Pulmonary artery endothelial cell (primary cell): ENCODE measurements at places on chromosomes 5 and 9. TPM values are rescaled to one million over a fixed set of nuclear protein-coding genes. Genes with fewer than 3 reads are reported as not detected.

Gene PCDHA7
- 0.25 and 0.33 TPM in 2 replicates for total RNA-seq

Gene DMGDH
- 0.20 and 0.25 TPM in 2 replicates for total RNA-seq

Gene EIF4E1B
- total RNA-seq: not detected in 2 replicates

Gene PCDHB14
- total RNA-seq: 0.53 and 0.78 TPM in 2 replicates

Gene PCDHA9
- total RNA-seq: 0.04 TPM in 1 of 2 replicates, not detected in the other
